Ascending aorta (tissue), 2 donors: ENCODE measurements at places on chromosomes 6 and 20.

- no peak overlapping the region for H3K27ac ChIP-seq
- H3K36me3 ChIP-seq, result no peaks in the 10 kb centered on the region
- DNase-seq, result no peak
- H3K4me3 ChIP-seq, result no peak overlapping the region
Observed at GRCh38 chr20:36167902-36168503, 13.5 kb downstream of the EPB41L1 start.

DNA sequence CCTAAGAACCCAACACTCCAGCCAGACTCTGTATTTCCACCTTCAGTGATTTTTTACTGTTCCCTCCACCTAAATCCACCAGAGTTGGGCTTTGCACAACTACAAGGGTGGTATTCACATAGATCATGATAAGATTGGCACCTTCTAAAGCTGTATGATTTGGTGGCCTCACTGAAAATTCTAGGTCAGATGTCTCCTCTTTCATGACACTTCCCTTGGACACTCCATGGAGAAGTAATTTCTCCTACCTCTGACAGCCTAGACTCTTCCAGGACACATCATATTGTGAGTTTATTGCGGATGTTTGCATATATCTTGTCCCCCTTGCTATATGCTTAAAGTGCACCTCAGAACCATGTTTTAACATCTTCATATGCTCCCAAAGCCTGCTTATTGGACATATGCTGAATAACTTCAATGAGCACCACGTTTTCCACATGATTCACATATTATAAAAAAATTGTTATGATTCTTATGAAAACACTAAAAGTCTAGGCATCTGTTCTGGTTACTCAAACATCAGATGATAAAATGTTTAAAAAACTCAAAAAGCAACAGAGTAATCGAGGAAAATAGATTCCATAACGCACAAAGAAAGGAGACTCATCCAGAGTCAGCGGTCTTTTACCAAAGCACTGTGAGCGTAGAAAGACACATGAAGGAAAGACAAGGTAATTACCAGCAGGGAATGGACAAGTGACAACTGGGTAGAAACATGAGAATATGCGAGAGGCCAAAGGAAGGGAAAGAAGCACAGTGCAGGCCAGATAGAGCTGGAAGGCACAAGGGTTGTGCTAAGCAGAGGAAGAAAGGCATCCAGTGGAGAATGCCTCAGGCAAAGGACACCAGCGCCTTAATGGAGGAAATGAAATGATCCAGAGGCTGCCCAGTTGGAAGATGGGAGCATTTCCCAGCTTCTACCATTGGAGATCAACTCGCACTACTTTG, 46.5 kb downstream of the KIF16B start:
- no peak overlapping the region for H3K4me3 ChIP-seq
- H3K36me3 ChIP-seq, result peaks cover 11% of the 10 kb centered on the region

DNA sequence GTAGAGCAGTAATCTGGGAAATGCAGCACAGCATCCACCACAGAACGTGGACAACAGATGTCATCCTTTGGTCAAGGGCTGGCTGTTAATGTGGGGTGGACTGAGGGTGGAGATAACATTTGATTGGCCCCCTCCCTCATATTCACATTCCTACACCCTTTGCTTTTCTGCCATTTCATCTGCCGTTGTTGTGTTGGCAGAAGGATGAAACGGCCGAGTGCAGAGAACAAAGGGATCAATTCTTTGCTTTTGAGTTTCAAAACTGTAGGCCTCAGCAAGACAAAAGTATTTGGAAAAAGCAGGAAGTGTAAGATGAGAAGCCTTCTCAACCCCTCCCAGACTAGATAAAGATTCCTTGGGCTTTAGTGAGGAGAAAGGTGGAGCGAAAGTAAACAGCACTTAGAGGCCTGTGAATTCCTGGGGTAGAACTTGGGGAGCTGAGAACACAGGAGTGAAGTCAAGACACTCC, 74.2 kb upstream of the PHIP start:
- no peaks in the 10 kb centered on the region for H3K27me3 ChIP-seq
- no peak overlapping the region for H3K27ac ChIP-seq
- no peaks in the 10 kb centered on the region for H3K4me1 ChIP-seq
- H3K4me3 ChIP-seq, result no peak overlapping the region

DNA sequence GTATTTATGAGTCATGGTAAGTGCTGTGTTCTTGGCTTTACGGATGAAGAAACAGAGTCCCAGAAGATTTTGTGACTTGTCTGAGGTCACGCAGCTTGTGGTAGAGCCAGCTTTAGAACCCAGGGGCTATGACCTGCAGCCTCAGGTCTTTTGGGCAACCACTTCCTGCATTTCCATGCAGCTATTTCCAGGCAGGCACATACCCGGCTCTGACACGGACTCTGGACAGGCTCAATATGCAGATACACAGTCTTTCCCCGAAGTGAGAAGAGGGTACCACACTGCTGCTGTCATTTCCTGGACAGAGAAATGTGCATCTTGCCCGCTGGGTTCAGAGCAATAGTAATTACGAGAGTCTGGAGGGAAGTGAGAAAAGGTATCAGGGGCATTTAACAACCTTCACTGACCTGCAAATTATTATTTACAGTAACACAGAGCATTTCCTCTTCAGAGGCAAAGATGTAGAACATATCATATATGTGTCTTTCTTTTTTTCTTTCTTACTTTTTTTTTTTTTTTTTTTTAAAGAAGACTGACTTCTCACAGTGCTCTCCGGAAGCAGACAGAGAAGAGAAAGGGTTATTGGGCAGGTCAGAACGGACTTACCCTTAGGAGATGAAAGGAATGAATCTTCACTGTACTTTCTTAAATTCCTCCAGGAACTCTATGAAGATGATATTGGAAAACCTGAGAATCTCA, 185.1 kb downstream of the CLIC5 start:
- H3K4me3 ChIP-seq, result no peak overlapping the region
- H3K27me3 ChIP-seq, result no peaks in the 10 kb centered on the region
- no peak for DNase-seq
- no peaks in the 10 kb centered on the region for H3K4me1 ChIP-seq
- H3K36me3 ChIP-seq, result no peaks in the 10 kb centered on the region

GRCh38 chr6:152232501-152233151, 404.5 kb downstream of the SYNE1 start:
- H3K27me3 ChIP-seq, result no peaks in the 10 kb centered on the region
- H3K4me1 ChIP-seq, result no peaks in the 10 kb centered on the region

- H3K4me1 ChIP-seq, result peaks cover 13% of the 10 kb centered on the region
- DNase-seq, result no peak
- peak overlapping the region; percentile 85 for H3K4me3 ChIP-seq
- H3K27ac ChIP-seq, result peak overlapping the region; percentile 90
- H3K27me3 ChIP-seq, result no peaks in the 10 kb centered on the region
Observed at GRCh38 chr6:113969888-113970804, 802 bp downstream of the HDAC2 start.

DNA sequence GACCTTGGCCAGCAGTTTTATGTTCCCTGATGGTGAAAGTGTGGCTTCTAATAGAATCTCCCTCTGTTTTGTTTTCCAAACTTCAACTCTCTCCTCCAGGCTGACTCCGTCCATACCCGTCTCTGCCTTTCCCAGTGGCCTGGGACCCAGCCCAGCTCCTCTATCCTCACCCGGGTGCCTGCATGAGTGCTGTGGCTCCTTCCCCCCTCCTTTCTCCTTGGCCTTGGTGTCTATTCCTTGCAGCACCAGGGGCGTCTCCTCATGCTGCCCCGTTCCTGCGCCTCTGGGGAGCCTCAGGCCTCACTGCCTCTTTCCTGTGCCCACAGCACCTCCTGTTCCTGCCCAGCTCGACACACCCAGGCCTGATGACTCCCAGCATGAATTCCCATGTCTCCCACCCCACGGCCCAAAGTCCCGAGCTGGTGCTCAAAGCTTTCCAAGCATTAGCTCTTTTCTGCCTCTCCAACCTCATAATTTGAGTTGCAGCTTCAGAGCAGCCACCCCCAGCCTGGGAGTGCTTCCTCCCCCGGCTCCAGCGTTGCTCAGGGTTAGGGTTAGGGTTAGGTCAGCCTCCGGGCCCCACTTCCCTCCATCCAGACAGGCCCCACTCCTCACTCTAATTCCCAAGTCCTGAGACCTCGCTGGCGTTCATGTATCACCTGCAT, 56.3 kb upstream of the AFDN start:
- H3K4me3 ChIP-seq, result no peak overlapping the region
- H3K27me3 ChIP-seq, result no peaks in the 10 kb centered on the region
- no peaks in the 10 kb centered on the region for H3K4me1 ChIP-seq
- H3K36me3 ChIP-seq, result no peaks in the 10 kb centered on the region
- H3K27ac ChIP-seq, result no peak overlapping the region

DNA sequence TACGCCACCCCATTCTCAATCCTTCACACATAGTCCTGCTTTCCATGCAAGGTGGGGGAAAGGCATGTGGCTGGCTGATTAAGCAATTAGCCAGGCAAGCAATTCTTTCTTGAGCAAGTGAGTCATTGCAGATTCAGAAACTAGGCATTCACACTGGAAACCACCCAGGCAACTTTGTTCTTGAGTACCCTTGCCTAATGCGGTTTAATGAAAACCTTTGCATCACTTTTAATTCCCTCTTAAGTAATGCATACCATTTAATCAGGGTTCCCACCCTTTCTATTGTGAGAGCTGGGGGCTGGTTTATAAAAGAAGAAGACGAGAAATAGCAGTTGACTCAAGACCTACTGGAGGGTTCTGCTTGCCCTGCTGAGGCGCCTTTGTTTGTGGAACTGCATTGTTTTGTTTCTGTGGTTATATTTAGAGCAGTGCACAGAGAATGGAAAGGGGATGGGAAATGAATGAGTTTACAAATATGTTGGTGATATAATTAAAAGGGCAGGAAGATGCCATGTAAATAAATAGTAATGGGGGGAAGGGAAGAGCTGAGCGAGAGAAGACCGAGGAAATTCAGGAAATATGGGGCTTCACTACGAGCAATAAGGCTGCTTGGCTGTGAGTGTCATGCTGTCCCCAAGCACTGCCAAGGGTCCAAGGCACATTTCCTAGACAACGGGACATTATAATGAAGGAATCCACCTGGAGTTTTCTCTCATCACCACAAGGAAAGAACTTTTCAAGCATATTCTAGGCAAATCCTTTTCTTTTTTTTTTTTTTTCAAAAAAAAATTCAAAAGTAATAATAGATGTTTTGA, 48.8 kb upstream of the TSHZ2 start:
- no peaks in the 10 kb centered on the region for H3K27me3 ChIP-seq
- H3K36me3 ChIP-seq, result no peaks in the 10 kb centered on the region
- H3K4me1 ChIP-seq, result no peaks in the 10 kb centered on the region
- no peak overlapping the region for H3K27ac ChIP-seq

DNA sequence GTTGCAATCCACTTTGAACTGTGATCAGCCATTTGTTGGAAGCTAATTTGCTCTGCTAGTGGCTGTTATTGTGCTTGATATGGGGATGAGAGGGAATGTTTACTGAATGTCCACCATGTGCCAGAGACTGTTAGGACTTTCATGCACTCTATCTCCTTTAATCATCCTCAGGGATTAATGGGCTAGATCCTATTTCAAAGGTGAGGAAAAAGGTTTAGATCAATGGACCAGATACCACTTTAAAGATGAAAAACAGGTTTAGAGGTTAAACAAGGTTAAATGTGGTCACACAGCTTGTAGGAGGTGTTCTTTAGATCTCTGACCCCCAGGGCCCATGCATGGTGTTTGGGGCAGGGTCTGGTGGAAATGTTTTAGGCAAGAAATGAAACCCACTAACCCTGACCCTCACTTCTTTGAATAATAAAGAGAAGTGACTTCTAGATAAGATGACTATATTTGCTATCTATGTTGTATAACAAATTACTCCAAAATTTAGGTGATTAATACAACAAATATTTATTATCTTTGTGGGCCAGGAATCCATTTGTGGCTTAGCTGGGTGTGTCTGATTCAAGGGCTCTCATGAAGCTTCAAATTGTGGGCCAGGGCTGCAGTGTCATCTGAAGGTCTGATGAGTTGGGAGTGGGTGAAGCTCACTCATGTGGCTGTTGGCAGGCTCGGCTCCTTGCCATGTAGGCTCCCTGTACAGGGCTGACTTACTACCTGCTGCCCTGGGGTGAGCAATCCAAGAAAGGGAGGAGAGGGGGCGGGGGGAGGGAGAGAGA, 127.8 kb upstream of the FOXA2 start:
- H3K4me1 ChIP-seq, result peaks cover 8% of the 10 kb centered on the region
- H3K27me3 ChIP-seq, result no peaks in the 10 kb centered on the region
- H3K36me3 ChIP-seq, result no peaks in the 10 kb centered on the region
- no peak overlapping the region for H3K4me3 ChIP-seq

GRCh38 chr20:137668-138490, 4.5 kb upstream of the DEFB126 start:
- no peaks in the 10 kb centered on the region for H3K27me3 ChIP-seq
- DNase-seq, result no peak
- no peak overlapping the region for H3K4me3 ChIP-seq
- no peaks in the 10 kb centered on the region for H3K36me3 ChIP-seq
- H3K27ac ChIP-seq, result no peak overlapping the region

DNA sequence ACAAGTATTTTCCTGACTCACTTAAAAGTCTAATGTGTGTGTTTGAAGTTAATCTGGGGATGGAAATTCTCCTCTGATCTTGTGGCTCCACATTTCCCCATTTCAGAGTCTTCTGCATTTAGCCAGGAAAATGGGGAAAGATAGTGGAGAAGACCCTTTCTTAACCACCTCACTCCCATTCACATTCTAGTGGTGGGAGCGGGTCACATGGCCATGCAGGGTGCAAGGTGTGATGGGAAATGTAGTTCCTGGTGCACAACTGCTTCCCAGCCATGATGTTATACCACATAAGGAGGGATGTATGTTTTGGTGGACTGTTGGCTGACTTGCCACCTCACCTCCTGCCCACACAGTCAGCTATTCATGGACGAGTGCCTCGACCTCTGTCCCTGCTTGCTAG, 61.8 kb downstream of the BANF2 start:
- H3K4me3 ChIP-seq, result no peak overlapping the region
- H3K27ac ChIP-seq, result no peak overlapping the region
- no peaks in the 10 kb centered on the region for H3K4me1 ChIP-seq
- H3K27me3 ChIP-seq, result no peaks in the 10 kb centered on the region
- no peak for DNase-seq

GRCh38 chr20:62454904-62455636, 20.7 kb downstream of the GATA5 start:
- H3K27me3 ChIP-seq, result no peaks in the 10 kb centered on the region
- H3K4me1 ChIP-seq, result no peaks in the 10 kb centered on the region
- no peak overlapping the region for H3K27ac ChIP-seq
- no peaks in the 10 kb centered on the region for H3K36me3 ChIP-seq
- no peak overlapping the region for H3K4me3 ChIP-seq

GRCh38 chr20:10536531-10536930, 101.4 kb downstream of the SLX4IP start:
- H3K4me1 ChIP-seq, result no peaks in the 10 kb centered on the region
- no peaks in the 10 kb centered on the region for H3K27me3 ChIP-seq
- H3K36me3 ChIP-seq, result no peaks in the 10 kb centered on the region
- H3K27ac ChIP-seq, result no peak overlapping the region
- no peak overlapping the region for H3K4me3 ChIP-seq

DNA sequence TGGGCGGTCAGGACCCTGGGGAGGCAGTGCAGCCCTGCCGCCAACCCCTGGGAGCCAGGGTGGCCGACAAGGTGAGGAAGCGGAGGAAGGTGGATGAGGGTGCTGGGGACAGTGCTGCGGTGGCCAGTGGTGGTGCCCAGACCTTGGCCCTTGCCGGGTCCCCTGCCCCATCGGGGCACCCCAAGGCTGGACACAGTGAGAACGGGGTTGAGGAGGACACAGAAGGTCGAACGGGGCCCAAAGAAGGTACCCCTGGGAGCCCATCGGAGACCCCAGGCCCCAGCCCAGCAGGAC, 4.0 kb upstream of the COL9A3 start:
- no peak overlapping the region for H3K4me3 ChIP-seq
- peaks cover 49% of the 10 kb centered on the region for H3K36me3 ChIP-seq
- DNase-seq, result no peak
- no peak overlapping the region for H3K27ac ChIP-seq
- H3K27me3 ChIP-seq, result peaks cover 17% of the 10 kb centered on the region
- peaks cover 23% of the 10 kb centered on the region for H3K4me1 ChIP-seq
